Epithelial cell of esophagus (primary cell): ENCODE measurements at places on chromosomes 12 and 14.

DNA sequence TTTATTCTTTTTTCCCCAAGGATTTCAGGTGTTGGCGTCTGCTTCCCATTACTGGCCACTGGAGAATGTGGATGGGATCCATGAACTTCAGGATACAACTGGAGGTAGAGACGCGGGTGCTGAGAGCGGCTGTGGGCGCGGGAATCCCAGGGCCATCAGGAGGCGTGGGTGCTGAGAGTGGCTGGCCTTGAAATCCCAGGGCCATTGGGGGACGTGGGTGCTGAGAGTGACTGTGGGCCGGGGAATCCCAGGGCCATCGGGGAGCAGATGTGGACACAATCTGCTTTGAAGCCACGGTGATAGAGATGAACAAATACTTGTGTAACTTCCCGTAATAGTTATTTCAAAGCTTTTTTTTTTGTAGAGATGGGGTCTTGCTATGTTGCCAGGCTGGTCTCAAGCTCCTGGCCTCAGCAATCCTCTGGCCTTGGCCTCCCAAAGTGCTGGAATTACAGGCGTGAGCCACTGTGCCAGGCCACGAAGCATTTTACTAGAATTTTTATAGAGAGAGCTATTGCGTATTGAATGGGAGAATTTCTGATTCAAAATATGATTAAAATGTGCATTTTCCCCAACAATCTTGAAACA, 12.8 kb downstream of the ADGRD1 start:
- no peak for DNase-seq

DNA sequence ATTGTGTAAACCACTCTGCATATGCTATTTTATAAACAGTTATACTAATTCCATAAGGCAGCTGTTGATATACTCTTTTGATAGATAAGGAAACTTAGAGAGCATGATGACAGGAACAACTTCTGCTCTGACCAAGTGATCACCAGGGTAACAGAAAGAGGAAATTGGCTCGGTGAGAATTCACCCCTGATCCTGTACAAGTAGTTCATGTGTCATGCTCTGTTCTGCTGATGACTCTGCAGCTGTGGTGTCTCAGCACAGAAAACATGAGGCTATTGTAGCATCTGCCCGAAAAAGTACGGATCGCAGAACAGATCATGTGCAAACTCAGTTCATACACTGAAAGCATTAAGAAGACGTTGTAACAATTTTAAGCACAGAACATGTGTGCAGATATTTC, 345.0 kb downstream of the LRIG3 start:
- DNase-seq: peak; percentile 25

DNA sequence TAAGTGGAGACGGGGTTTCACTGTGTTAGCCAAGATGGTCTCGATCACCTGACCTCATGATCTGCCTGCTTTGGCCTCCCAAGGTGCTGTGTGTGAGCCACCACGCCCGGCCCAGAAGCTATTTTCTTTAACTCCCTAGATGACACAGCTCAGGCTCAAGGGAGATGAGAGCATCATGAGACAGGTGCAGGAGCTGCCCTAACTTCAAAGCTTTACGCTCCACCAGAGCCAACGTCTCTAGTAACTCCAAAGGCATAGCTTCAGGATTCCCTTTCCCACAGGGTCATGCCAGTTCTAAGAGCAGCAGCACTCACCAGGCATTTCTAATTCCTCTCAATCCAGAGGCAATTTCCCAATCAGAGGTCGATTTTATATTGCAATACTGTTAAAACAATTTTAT, 21.0 kb downstream of the NDUFA12 start:
- DNase-seq: no peak

DNA sequence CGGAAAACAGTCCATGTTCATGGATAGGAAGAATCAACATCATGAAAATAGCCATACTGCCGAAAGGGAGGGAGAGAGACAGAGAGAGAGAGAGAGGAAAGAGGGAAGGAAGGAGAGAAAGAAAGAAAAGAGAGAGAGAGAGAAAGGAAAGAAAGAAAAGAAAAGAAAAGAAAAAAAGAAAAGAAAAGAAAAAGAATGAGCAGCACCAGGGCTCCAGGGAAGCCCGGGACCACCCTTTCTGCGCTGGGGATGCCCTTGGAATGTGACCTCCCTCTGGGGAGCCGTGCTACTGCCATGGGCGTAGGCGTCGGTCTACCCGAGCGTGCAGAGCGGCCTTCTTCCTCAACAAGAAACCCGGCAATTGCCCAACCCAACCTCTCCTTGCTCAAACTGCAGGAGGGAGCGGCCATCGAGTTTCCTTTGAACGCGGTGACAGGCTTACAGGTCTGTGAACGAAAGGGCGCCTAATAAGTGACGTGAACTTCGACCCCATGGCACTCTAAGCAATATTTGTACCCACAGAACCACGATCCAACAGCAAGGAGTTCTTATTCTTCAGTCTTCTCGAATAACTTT, 16.9 kb downstream of the OR6S1 start:
- peak; percentile 93 for DNase-seq

DNA sequence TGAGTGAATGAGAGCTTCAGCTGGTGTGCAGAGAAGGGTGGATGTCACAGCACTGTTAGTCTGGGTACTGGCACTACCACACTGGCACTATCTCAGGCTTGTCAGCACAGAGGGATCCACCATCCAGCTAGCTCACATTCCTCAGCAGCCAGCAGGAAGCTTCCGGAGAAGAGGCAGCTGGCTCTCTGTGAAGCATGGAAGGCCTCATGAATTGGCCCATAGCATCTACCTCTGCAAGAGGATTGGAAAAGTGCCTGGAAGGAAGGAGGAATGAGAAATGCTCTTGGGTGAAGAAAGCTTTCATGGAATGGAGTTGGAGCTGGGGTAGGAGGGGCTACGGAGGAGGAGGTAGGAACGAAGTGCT, 9.9 kb downstream of the KRT83 start:
- no peak for DNase-seq

GRCh38 chr14:68924186-68925158, 54.6 kb downstream of the ACTN1 start:
- DNase-seq: peak; percentile 27
